Suppressor macrophage treated with lipopolysaccharide for 4 hours (primary cell): ENCODE measurements at places on chromosomes 12 and 14.

GRCh38 chr12:58882826-58883225 is 37.5 kb downstream of the LRIG3 start:
- DNase-seq, result no peak

- peak; percentile 80 for DNase-seq
These were observed 55.2 kb downstream of the FOS start for GRCh38 chr14:75333606-75334548.

DNA sequence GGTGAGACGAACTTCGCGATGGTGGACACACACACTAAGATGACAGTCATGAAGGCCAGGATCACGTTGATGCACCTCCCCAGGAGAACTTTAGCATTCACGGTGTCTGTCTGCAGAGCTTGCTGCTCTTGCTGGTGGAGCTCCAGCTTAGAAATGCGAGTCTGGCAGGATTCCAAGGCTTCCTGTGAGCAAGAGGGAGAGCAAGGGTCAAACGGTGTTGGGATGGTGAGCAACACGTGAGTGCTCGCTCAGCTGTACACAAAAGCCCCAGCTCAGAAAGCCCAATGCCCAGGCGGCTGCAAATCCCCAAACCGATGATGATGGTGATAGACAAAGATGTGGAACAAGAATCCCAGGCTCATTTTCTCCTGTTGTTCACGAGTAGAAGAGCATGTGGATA is 78.8 kb downstream of the TMCC3 start:
- DNase-seq, result no peak

DNA sequence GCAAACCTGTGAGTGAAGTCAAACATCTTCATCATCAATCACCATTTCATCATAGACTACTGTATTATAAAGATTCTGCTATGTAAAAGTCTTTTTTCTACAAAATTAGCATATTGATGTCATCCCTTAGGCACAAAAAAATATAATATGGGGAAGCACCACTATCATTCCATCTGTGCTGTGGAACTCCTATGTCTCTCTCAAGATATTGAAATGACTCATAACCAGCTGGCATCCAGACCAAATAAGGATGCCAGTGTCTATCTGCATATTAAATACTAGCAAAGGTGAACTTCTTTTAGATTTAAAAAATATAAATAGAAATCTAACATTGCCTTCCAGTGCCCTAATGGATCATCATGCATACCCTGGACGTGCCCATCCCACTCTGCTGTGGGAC is 17.9 kb upstream of the DCAF5 start:
- DNase-seq, result no peak

- no peak for DNase-seq
These were observed 16.5 kb downstream of the TRAF3 start for GRCh38 chr14:102793531-102794328.

DNA sequence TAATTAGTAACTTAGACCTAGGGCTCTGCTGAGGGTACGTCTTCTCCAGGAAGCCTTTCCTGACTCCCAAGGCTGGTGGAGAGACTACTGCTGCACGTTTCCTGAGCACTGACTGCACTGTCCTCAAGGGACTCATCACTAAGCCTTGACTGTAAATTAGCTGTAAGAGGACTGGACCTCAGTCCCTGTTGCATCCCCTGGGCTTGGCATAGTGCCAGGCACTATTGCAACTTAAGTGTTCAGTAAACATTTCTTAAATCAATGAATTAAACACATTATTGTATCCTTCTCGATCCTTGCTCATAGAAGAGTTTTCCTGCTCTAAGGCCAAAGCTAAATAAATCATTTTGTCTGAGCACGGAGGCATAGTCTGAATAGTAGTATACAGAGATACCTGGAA is 31.9 kb upstream of the IFNG-AS1 start:
- DNase-seq, result no peak

- no peak for DNase-seq
These were observed 18.1 kb upstream of the SMCO2 start for GRCh38 chr12:27428466-27428865.

GRCh38 chr12:131684015-131684725 is 26.7 kb upstream of the SFSWAP start:
- no peak for DNase-seq

- no peak for DNase-seq
These were observed 139.0 kb upstream of the CCDC198 start for GRCh38 chr14:57632649-57633048.

DNA sequence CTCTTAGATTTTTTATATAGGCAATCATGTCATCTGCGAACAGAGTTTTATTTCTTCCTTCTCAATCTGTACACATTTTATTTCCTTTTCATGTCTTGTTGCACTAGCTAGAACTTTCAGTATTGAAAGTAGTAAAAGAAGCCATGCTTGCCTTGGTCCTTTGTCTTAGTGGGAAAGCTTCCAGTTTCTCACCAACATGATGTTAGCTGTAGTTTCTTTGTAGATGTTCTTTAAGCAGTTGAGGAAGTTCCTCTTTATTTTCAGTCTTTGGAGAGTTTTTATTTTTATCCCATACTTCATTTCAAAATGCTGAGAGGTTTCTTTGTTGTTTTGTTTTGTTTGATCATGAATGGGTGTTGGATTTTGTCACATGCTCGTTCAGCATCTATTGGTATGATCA is 12.7 kb upstream of the RIMKLB start:
- DNase-seq, result peak; percentile 35

DNA sequence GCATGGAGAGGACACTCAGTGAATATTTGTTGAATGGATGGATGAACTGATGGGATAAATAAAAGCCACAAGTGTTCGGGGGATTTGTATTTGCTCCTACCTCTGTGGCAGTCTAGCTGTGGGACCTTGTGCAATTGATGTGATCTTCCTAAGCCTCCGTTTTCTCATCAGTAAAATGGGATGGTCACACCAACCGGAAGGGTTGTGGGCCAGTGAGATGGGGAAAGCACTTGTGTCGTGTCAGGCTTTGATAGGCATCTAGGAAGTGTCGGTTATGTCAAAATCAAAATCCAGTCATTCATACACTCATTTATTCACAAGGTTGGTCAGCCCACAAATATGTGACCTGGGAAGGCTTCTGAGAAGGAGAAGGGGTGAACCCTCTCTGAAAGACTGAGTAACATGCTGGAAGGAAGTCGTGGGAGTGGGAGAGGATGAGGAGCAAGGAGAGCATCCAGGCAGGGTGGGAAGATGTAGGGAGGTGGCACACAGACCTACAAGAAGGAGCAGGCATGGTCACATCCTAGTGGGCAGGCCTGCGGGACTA is 7.8 kb upstream of the SERPINA9 start:
- peak; percentile 13 for DNase-seq

DNA sequence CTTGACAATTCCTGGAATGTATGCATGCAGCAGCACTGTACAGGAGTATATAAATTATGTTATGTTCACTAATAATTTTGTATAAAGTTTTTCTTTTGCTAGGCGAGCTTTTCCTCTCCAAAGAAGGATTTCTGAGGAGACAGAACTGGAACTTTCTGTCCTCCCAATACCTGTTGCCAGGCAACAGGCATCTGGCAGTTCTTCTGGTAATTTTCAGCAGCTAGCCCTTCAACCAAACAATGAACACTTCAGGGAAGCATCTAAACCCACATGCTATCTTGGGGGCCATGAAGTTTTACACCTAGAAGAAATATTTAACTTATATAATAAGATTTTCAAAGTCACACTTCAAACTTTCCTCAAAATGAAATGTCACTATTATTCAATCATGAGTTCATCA is 162.9 kb upstream of the SYT10 start:
- DNase-seq, result no peak

DNA sequence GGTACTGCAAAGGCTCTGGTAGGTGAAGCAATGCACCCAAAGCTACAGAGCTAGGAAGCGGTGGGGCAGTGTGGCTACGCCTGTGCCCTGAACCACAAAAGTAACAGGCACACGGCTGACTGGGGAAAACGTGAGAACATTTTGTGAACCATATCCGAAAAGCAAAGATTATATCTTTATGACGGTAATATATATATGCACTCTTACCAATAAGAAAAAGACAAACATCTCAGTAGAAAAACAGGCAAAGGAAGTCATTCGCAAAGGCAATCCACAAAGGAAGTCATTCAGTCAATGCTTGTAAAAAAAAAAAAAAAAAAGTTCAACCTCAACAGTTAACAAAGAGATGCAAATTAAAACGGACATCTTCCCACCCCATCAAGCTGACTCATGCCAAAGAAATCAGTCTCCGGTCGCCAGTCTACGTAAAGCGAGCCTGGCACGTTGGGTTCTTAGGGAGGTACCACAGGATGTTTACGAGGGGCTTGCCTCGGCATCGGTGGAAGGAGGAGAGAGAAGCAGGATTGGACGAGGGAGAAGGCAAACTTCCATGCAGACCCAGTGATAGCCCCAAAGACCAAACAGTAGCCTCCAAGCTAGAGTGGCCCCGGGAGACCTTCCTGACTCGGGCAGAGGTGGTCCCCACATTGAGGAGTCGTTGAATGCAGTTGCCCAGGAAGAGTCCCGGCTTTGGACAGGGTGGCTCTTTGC is 39.4 kb upstream of the PPP2R5C start:
- DNase-seq, result peak; percentile 65

GRCh38 chr12:130795906-130796305 is 43.1 kb downstream of the STX2 start:
- no peak for DNase-seq

DNA sequence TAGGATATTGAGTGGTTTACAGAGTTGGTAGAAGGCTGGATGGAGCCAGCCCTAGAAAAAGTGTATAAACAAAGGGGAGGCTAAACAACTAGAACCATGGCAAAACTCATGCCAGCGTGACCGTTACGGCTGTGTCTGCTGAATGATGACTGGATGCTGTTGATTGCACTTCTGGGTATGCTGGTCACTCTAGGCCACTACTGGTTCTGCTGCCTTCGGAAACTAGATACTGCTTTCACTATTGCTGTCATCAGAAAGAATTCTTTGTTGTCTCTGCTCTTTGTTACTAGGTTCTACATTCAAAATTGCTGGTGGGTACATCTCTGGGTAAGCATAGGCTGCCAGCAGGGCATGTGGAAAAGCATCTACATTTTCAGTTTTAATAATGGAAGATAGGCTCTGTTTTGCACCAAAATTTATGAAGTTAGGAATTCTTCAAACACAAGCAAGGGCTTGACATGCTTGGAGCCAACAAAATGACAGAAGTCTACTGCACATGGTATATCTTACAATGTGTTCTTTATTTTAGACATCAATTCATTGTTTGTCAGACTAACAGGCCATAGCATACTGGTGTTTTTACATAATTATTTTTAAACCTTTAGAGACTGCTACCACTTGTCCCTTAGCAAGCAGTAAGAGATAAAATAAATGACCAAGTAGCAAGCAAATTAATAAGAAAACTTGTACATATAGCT is 15.4 kb downstream of the MON2 start:
- no peak for DNase-seq
